Stimulated activated CD8-positive, alpha-beta memory T cell treated with anti-CD3 and anti-CD28 coated beads, Interleukin-4, amount 100 ng/mL, for 1 hour (primary cell): ENCODE measurements at places on chromosomes 7 and 10.

DNA sequence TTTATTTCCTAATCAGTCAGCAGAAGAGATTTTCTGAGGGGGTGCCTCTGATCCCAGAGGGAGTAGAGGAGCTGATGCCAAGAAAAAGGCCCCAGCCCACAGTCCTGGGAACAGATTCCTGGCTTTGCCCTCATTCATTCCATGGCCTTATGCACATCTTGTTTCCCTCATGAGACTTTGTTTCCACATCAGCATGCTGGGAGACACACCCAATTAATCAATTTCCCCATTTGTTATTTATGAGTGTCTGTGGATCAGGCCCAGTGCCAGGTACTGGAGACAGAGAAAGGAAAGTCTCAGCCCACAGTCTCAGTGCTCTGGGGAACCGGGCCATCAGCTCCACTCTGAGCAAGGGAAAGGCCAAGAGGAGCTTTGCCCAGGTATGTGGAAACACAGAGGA lies 496.2 kb upstream of the ZMIZ1 start:
- DNase-seq = no peak

GRCh38 chr7:12725575-12726316 lies 38.3 kb downstream of the ARL4A start:
- no peak for DNase-seq

GRCh38 chr10:5896208-5897052 lies 6.4 kb downstream of the FBH1 start:
- no peak for DNase-seq

GRCh38 chr10:74289188-74289587 lies 138.2 kb downstream of the ADK start:
- DNase-seq = no peak

- no peak for DNase-seq
Observed at GRCh38 chr10:13535346-13535745, 6.5 kb upstream of the BEND7 start.

DNA sequence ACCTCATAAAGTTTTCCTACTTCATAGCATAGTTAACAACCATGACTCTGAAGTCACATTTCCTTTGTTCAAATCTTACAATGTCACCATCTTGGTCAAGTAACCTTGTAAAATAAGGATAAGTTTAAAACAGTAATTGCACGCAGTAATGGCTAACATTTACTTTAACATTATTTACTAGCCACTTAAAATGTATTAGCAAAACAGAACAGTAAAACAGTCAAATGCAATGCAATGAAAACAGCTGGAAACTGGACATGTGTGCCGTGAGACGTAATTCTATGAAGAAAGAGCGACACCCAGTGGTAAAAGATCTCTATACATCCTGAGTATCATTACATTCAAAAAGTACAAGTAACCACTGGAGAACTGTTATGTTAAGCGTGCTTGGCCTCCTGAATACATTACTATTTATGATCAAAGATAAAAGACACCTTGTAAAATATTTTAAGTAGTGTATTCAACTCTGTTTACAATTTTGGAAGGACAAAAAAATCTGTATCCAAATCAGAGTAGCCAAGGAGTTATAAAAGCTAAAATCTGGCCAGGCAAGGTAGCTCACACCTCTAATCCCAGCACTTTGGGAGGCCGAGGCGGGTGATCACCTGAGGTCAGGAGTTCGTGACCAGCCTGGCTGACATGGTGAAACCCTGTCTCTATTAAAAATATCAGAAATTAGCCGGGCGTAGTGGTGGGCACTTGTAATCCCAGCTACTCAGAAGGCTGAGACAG lies 27.2 kb downstream of the ATE1 start:
- DNase-seq = no peak

DNA sequence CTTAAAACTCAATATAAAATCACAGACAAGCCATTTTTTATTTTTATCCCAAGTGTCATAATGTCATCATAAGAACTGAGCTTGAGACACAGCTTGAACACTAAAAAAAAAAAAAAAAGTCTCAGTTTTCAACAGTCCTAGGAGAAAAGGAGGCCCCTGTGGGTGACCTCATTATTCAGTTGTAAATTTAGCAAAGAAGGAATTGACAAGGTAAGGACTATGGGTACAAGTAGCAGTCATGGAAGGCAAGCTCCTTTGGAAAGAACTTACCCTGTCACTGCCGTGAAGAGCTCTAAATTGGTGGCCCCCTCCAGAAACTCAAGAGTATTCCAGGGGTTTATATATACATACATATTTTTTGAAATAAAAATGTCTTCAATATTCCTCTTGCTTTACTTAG lies 864.4 kb upstream of the KCND2 start:
- DNase-seq = no peak
